ENCODE measurements at places on chromosomes 16 and 17. TPM values are rescaled to one million over a fixed set of nuclear protein-coding genes. Genes with fewer than 3 reads are reported as not detected.

DNA sequence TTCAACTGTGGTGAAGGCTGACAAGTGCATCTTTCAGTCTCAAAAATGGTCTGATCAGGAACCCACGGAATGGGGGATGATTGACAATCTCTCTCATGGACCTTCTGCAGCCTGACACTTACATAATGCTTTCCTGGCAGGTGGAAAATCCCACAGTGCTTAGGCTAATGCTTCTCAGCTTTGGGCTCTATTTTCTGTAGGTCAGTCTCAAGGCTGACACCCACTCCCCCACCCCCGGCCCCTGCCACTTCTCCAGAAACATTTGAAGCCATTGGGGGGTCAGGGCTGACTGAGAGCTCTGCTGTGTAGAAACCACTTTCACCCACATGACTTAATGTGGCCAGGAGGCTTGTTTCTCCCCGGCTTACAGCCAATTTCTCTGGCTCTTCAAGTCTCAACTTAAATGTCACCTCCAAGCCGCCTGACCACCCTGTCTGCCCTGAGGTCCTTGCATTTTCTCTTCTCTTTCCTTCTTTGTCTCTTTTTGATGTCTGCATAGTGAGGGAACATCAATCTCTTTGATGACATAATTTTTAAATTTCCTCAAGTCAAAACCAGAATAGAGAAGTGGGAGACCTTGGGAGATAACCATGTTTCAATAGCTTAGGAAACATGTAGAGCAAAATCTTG lies 16.7 kb upstream of the IRF8 start:
- DNase-seq = no peak

DNA sequence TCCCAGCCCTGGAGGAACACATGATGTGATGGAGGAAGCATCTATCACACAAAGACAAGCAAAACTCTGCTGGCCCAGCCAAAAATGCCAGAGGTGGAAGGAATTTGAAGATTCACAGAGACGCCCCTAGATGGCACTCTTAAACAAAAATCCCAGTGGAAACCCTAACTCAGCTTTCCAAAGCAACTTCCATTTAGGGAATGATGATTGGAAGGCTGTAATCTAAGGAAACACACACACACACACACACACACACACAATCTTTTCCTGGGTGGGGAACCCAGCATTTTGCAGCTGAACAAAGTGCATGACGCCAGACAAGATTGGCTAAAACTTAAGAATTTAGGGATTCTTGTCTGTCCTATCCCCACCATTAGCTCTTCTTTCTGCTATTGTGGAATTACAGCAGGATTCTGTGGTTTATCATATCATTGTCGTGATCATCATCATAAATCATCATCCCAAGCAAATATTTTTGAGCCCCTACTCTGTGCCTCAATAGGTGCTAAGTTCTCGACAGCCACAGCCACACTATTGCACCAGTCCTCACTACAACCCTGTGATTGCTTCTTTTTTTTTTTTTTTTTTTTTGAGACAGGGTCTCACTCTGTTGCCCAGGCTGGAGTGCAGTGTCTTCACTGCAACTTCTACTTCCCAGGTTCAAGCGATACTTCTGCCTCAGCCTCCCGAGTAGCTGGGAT lies 1.6 kb upstream of the LDAF1 start:
- peak; percentile 53 for DNase-seq

GRCh38 chr17:66403846-66404556 lies 101.6 kb downstream of the PRKCA start:
- no peak for DNase-seq

GRCh38 chr17:8133399-8133798 lies 9.5 kb upstream of the HES7 start:
- DNase-seq = no peak

SLC16A6 gene
- total RNA-seq = not detected

CARD14 gene
- total RNA-seq = not detected

Data from SJSA1 (cell line).